Kidney (tissue), 22 donors: ENCODE measurements at places on chromosomes 6 and 20. TPM values are rescaled to one million over a fixed set of nuclear protein-coding genes. Genes with fewer than 3 reads are reported as not detected.

Gene CLDN20
- total RNA-seq, result not detected

Gene RNF144B
- 153 TPM for total RNA-seq

Gene DYNLT2
- 1.9 TPM for total RNA-seq

Gene RIPOR2
- 24.2 TPM for total RNA-seq

Gene CDSN
- total RNA-seq, result 0.13 TPM

Gene MEI4
- 1.2 TPM for total RNA-seq

Gene TENT5A
- total RNA-seq, result 13.4 TPM

Gene LY6G5B
- 15.1 TPM for total RNA-seq

Gene ALDH5A1
- 10.4 TPM for total RNA-seq

Gene SAMD5
- 9.2 TPM for total RNA-seq

Gene ID4
- total RNA-seq, result 60.4 TPM

Gene GSTA4
- total RNA-seq, result 17.4 TPM

Gene SCRT2
- not detected for total RNA-seq

Gene EPHA7
- 27.0 TPM for total RNA-seq

Gene HLA-DPA1
- 200 TPM for total RNA-seq

Gene TRIM40
- total RNA-seq, result not detected

Gene DLK2
- 0.50 TPM for total RNA-seq

Gene TMEM244
- not detected for total RNA-seq

Gene NOX3
- not detected for total RNA-seq

Gene BANF2
- total RNA-seq, result not detected

Gene PAX1
- not detected for total RNA-seq

Gene RSPH9
- total RNA-seq, result 0.16 TPM

Gene PTK7
- total RNA-seq, result 55.2 TPM

Gene PRKN
- total RNA-seq, result 10.4 TPM

Gene SS18L1
- 12.0 TPM for total RNA-seq

Gene ABHD16B
- not detected for total RNA-seq

Gene ZNF334
- 8.2 TPM for total RNA-seq

Gene VWA7
- total RNA-seq, result 32.5 TPM

Gene SYNDIG1
- total RNA-seq, result 5.4 TPM

Gene EYA2
- 2.6 TPM for total RNA-seq

Gene RIMS4
- total RNA-seq, result 0.13 TPM

Gene HCK
- total RNA-seq, result 24.0 TPM

Gene TM9SF4
- total RNA-seq, result 52.0 TPM

Gene PTCRA
- not detected for total RNA-seq

Gene HAO1
- total RNA-seq, result not detected

Gene PI16
- 1.7 TPM for total RNA-seq

Gene TOX2
- total RNA-seq, result 5.9 TPM

Gene CST2
- total RNA-seq, result not detected

Gene SIGLEC1
- total RNA-seq, result 20.2 TPM

Gene PPP1R3G
- total RNA-seq, result 1.9 TPM

Gene RIPPLY2
- total RNA-seq, result 0.38 TPM

Gene BEND3
- total RNA-seq, result 3.6 TPM
